ENCODE measurements at places on chromosomes 1 and 21.

DNA sequence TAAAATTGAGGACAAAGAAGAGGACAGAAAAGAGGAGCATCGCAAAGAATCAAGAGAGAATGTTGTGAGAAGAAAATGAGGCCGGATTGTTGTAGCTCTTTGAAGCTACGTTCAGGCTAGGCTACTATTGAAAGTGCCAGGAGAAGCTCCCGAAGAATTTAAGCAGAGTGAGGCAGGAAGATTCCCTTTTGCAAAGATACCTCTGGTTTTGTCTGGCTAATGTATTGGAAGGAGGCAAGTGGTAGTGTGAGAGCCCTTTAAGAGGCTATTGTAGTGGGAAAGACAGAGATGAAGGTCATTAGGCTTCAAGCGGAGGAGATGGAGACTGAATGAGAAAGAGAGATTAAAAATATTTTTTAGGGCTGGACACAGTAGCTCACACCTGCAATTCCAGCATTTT, 476.9 kb upstream of the ADGRL2 start:
- no peak for DNase-seq

GRCh38 chr1:25706146-25707089, 89.8 kb downstream of the MAN1C1 start:
- DNase-seq: no peak

- DNase-seq: peak; percentile 85
Observed at GRCh38 chr1:222546548-222547259, 1.2 kb downstream of the HHIPL2 start.

DNA sequence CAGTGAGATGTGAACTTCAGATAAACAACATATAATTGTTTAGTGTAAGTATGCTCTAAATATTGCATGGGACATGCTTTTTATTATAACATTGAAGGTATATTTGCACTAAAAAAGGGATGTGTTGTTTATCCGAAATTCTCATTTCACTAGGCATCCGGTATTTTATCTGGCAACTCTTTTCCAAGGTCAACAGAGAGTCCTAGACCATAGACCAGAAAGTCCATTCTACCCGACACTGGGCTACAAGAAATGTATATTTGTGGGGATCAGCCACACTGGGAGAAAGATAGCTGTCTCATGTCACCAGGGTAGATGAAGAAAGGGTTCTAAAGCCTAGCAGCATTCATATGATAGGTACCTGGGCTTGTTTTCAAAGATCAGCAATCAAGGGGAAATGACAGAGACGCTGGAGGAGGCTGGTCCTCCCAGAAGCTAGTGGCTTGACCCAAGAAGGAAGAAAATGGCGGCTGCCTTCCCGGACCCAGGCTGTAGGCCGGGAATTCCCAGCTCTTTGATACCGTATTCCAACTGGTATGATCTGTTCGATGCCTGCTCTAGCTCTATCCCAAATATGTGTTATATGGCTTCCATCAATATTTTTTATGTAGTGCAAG, 161.1 kb upstream of the IRF2BP2 start:
- DNase-seq: no peak

GRCh38 chr1:231519166-231519565, 9.3 kb upstream of the TSNAX start:
- DNase-seq: peak; percentile 14

DNA sequence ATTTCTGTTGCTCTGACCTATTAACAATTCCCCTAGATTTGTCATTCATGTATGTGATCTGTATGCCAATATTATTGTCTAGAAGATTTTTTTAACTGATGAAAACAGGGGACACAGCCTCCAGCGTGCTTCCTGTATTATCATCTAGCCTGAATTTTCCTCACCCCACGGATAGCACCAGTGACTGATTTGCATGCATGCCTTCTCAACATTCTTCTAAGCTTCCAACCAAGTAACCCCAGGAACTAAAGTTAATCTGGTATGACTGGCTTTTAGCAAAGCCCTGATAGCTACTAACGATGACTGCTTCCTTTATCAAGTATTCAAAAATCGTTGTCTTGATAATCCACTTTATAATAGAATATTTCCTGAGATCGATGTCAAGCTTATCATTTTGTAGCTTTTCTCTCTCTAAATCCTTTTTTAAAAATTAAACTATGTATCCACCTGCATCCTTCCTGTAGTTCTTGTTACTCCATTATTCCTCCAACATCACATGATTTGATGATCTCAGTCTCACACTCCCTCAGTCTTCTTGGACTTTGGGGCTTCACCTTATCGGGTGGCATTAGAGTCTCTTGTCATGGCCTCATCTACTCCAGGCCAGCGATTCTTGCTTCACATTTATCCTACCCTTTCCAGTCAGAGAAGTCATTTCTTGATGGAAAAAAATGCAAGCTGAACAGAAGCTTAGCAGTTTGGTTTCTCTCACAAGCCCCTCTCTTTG, 19.0 kb downstream of the BCAR3 start:
- DNase-seq: peak; percentile 69

GRCh38 chr1:25580927-25581326, 35.7 kb upstream of the MAN1C1 start:
- no peak for DNase-seq

GRCh38 chr21:36549470-36549869, 69.5 kb upstream of the CLDN14 start:
- DNase-seq: no peak

- DNase-seq: no peak
Observed at GRCh38 chr1:192546596-192547190, 28.9 kb upstream of the RGS1 start.

DNA sequence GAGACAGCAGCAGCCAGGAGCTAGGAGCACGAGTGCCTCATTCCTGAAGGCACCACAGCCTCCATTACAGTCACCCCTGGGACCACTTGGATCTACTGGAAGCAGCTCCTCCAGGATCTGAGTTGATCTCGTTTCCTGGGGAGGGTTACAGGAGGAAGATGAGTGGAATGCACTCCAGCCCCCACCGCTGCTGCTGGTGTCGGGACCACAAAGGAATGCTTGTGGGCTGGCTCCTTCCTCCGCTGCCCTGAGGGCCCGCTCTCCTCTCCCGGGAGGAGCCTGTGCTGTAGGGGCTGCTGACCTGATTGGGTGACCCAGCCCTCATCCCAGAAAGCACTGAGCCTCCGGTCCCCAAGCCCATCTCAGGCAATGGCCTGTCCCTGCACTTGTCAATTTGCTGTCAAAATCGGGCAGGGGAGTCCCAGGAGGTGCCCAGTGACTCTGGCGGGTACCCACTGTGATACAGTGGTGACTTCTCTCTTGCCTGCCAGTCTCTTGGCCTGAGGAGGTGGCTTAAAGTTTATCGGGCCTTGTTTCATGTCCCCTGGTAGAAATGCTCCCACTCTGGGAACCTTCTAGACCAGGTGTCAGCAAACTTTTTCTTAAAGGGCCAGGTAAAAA, 23.1 kb downstream of the IL10RB start:
- DNase-seq: peak; percentile 71

DNA sequence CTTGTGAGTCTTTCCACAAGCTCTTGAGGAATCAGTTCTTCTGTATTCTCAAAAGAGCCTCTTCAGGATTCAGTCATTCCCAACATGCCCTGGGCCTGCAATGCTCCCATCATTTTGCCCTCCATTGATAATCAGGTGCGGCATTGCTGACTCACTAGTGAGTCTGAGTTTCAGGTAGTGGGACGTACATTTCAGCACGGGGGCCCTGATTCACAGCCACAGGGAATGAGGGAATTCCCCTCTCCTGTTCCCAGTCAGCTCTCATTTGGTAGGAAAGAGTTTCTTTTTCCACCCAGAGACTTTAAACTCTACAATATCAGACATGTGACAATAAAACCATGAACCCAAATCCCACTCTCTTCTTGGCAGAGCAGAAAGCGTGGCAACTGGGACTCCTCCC, 3.7 kb upstream of the IRF6 start:
- DNase-seq: no peak

GRCh38 chr1:9097947-9098705, 28.7 kb upstream of the SLC2A5 start:
- DNase-seq: peak; percentile 8

DNA sequence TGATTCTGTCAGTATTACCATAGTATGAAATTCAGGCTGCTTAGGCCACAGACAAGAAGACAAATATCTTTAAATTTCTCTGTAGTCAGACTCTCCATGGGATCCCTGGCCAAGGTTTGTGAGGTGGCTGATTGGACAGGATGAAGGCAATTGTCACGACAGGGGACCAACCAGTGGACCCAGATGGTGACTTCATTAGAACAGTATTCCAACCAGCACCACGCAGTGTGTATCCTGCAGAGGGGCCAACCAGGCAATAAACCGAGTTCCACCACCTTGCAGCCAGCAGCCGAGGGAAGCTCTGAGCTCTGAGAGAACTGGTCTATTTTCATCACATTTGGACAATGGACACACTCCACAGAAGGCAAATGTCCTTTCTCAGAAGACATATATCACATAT, 16.1 kb downstream of the DSCAM start:
- DNase-seq: no peak

DNA sequence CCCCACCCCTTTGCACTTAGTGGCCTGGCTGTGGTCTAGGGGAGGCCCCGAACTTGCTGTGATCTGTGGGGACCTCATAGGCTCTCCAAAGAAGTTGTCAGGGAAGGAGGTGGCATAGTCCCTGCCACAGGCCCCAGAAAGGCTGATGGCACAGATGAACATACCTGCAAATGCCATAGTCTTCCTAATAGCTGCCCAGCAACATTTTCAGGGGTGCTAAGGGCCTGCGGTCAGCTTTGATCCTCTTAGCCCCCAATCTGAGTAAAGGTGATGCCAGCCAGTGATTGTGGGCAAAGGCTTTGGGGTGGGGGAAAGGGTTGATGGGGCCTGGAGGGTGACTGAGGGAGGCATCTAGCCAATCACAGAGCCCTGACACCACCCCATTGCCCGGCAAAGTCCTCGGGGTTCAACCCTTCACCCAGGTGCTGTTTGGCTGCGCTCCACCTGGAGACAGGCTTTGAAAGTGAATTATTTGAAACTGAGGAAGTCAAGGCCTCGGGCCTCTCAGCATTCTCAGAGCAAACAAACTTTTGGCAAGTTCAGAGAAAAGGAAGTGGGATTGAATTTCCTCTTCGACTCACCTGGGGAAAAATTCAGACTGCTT, 35.8 kb downstream of the PAX7 start:
- DNase-seq: no peak

DNA sequence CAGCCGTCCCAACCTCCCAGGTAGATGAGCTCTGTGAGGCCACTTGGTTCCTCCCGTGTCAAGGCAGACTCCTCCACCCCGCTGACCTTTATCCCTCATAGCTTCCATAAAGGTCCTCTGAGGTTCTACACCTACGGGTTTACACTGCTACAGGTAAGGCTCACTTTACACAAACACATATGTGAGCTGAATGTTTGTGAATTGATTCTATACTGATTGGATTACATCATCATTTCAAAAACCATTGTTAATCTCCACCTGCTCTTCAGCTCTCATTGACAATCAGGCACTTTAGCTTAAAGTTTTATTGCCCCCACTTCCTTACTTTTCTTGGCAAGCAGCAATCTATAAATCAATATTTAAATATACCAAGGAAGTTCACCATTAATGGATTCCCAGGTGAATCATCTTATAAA, 12.8 kb upstream of the RGS16 start:
- no peak for DNase-seq

GRCh38 chr1:8419861-8420260, 101.9 kb downstream of the SLC45A1 start:
- DNase-seq: no peak

GRCh38 chr21:31182231-31183140, 144.2 kb upstream of the KRTAP19-8 start:
- DNase-seq: no peak

- no peak for DNase-seq
Observed at GRCh38 chr1:42264511-42265190, 70.4 kb downstream of the FOXJ3 start.

DNA sequence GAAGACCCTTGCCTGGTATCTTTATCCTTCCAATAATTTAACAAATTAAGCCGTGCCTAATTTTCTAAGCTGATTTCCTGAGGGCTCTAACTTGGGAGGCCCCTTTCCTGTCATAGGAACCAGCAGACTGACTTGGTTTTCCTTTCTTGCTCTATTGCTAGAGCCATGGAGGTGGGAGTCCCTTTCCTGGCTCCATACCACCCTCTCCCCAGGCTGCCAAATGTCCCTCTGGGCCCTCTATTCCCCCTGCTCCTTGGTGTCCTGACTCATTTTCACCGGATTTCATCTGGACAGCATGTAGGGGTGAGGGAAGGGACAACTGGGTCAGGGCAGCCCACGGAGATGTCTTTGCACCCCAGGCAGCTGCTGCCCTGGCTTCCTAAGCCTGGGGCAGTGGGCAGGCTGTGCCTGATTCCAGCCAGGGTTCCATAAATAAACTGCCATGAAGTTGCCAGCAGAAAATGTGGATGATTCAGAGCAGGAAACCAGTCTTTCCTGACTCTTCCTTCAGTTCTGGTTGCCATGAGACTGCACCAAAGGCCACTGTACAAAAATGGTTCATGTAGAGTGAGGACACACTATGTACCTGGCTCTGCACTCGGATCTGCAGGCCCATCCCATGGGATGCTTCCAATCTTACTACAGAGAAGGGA, 38.0 kb upstream of the SERBP1 start:
- DNase-seq: no peak

GRCh38 chr1:23999156-23999671, 19.1 kb upstream of the SRSF10 start:
- peak; percentile 18 for DNase-seq

DNA sequence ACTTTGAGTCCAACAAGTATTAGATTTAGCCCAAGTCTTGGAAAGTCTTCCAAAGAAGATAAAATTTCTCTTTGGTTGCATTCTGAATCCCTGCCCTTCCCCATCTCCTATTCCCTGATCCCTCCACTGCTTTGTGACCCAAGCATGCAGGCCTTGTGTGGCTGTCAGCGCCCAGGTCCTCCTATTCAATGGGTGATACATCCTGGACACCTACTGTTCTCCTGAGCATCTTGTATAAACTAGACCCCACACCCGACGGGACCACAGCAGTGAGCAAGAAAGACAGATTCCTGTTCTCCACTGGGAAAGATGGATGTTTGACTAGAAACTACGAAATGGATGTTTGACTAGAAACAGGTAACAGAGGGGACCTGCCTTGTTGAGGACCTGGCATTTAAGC, 136.6 kb downstream of the KIF26B start:
- no peak for DNase-seq

DNA sequence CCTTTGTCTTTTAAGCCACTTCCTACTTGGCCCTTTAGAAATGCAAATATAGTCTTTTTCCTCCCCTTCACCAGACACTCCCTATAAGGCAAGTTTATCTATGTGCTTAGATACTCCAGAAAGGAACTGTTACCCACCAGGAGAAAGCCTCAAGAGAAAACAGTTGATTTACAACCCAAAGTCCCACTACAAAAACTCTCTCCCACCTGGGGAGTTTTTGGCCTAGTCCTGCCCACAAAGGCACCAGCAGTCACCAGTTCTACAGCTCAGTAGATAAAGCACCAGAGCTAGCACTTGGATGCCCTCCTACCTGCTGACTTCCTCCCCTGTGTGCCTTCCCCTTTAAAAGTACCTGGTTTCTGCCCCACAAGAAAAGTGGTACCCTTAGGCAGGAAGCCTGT, 27.7 kb upstream of the HAO2 start:
- no peak for DNase-seq

DNA sequence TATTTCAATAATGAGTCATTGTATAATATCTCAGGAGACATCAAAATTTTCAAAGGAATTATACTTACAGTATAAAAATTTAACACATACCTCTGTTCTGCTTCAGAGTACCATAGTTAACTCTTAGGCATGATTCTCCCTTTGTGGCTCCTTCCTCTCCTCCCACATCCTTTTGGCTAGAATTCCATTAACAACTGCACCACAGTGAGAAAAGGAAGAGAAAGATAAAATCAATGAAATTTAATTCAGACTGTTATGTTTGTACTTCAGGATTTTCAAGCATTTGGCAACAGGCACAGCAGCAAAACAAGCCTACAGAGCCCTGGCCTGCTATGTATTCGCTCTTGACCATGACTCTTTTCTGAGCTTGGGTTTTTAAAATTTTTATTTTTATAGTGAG, 57.2 kb upstream of the SGIP1 start:
- DNase-seq: peak; percentile 87

All from fibroblast of skin of right biceps (primary cell).